ENCODE measurements at places on chromosomes 1 and 21. TPM values are rescaled to one million over a fixed set of nuclear protein-coding genes. Genes with fewer than 3 reads are reported as not detected.

The FAM167B gene
- total RNA-seq = 0.60 TPM

The CSF1 gene
- total RNA-seq = 15.4 TPM

The DCST1 gene
- 0.57 TPM for total RNA-seq

The INAVA gene
- total RNA-seq = 0.39 TPM

The LCE2A gene
- not detected for total RNA-seq

The ZYG11A gene
- 0.20 TPM for total RNA-seq

The SETD4 gene
- total RNA-seq = 16.5 TPM

- H3K27ac ChIP-seq = peak overlapping the region; percentile 94
- H3K36me3 ChIP-seq = peaks cover 2% of the 10 kb centered on the region
- no peak for DNase-seq
- H3K27me3 ChIP-seq = peaks cover 36% of the 10 kb centered on the region
Measured at GRCh38 chr1:46131712-46132528, 509 bp downstream of the PIK3R3 start.

GRCh38 chr1:54105736-54106269 is 47.0 kb downstream of the CDCP2 start:
- no peak for DNase-seq
- no peaks in the 10 kb centered on the region for H3K36me3 ChIP-seq
- no peaks in the 10 kb centered on the region for H3K27me3 ChIP-seq
- H3K27ac ChIP-seq = peak overlapping the region; percentile 56

DNA sequence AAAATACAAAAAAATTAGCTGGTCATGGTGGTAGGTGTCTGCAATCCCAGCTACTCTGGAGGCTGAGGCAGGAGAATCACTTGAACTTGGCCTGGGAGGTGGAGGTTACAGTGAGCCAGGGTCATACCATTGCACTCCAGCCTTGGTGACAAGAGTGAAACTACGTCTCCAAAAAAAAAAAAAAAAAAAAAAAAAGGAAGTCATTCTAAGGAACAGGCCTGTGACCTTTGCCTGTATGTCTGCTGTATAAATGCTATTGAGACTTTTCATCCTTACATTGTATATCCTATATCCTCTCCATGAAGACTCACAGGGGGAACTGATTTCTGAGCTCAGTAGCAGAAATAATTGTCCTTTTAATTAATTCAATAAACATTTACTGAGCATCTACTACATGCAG is 7.5 kb upstream of the CTPS1 start:
- H3K4me3 ChIP-seq = no peak overlapping the region
- H3K36me3 ChIP-seq = no peaks in the 10 kb centered on the region
- peaks cover 9% of the 10 kb centered on the region for H3K27me3 ChIP-seq
- no peak for DNase-seq

GRCh38 chr1:112285746-112286145 is 110.3 kb upstream of the CTTNBP2NL start:
- H3K27ac ChIP-seq = no peak overlapping the region
- peaks cover 67% of the 10 kb centered on the region for H3K27me3 ChIP-seq
- peaks cover 2% of the 10 kb centered on the region for H3K36me3 ChIP-seq
- no peak overlapping the region for H3K4me3 ChIP-seq

DNA sequence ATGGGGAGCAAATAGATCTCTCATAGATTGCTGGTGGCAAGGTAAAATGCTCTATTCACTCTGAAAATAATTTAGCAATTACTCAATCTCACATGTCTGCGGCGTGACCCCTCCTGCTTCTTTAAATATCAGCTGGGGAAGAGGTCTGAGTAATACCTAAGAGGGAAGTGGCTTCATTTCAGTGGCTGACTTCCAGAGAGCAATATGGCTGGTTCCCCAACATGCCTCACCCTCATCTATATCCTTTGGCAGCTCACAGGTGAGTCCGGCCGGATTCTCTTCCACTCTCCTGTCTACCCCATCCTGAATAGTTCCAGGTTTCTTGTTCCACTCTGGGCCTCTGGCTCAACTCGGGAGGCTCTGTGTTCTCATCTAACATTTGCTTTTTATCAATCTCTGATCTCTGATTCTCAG is at the start of gene SLAMF7:
TSS of gene SLAMF7 (plus strand) at position 150 of the 414 bp plus-strand sequence. CDS start at position 205, 55 bp downstream.
- peak within 1 kb of the TSS; percentile 9 for H3K27ac ChIP-seq
- no peak within 1 kb of the TSS for H3K4me3 ChIP-seq
- H3K36me3 ChIP-seq = peaks cover 6% of the 10 kb centered on the region
- DNase-seq = no peak

GRCh38 chr1:12014141-12014991 is 4.9 kb upstream of the MIIP start:
- DNase-seq = no peak
- peaks cover 9% of the 10 kb centered on the region for H3K4me1 ChIP-seq
- H3K27ac ChIP-seq = peak overlapping the region; percentile 88
- H3K4me3 ChIP-seq = peak overlapping the region; percentile 19
- no peaks in the 10 kb centered on the region for H3K27me3 ChIP-seq

GRCh38 chr1:188371295-188371806 is 1542.6 kb downstream of the PLA2G4A start:
- no peak for DNase-seq
- H3K36me3 ChIP-seq = no peaks in the 10 kb centered on the region
- no peak overlapping the region for H3K4me3 ChIP-seq
- H3K4me1 ChIP-seq = no peaks in the 10 kb centered on the region
- no peak overlapping the region for H3K27ac ChIP-seq

DNA sequence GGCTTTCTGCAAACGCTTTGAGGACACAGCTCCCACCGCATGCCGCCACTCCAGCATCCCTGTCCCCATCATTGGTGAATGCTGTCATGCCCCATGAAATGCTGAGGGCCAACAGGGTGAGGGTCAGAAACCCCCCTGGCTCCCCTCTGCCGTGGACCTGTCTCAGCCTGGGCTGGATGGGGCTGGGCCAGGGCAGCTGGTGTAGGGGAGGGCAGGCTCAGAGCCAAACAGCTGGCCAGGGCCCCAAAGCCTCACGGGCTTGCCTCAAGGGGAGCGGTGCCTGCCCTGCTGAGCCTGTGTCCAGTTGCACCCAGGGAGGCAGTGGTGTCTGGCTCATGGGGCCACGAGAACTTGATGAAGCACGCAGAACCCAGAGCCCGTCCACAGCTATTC is 49.7 kb downstream of the S100B start:
- H3K27ac ChIP-seq = peak overlapping the region; percentile 99
- H3K27me3 ChIP-seq = no peaks in the 10 kb centered on the region
- H3K36me3 ChIP-seq = peaks cover 3% of the 10 kb centered on the region
- H3K4me1 ChIP-seq = peaks cover 42% of the 10 kb centered on the region
- DNase-seq = no peak

DNA sequence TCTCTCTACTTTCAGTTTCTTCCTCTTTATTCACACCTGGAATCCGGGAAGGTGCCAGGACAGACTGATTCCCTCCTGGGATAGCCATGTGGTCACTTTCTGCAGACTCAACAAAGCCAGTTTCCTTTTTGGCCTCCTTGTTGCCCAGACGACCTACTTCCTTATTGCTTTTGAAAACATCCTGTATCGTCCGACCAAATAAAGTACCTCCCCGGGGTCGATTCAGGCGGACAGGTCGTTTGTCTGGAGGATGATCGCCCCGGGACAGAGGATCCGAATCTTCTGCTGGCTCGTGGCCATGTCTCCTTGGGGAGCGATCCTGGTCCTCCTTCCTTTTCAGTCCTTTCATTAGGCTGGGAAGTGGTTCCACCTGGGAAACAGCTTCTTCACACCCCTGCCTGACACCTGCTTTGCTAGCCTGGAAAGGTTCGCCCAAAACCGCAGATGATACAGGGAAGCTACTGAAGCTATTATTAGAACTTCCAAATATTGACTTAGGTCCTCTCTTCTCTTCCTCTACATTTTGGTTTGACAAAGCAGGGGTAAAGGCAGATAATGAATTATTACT is 1.2 kb downstream of the MCM3AP start:
- H3K4me3 ChIP-seq = peak overlapping the region; percentile 77
- H3K27me3 ChIP-seq = no peaks in the 10 kb centered on the region
- peak overlapping the region; percentile 86 for H3K27ac ChIP-seq
- DNase-seq = no peak
- H3K36me3 ChIP-seq = peaks cover 5% of the 10 kb centered on the region

- no peaks in the 10 kb centered on the region for H3K27me3 ChIP-seq
- peaks cover 1% of the 10 kb centered on the region for H3K4me1 ChIP-seq
- DNase-seq = no peak
- no peak overlapping the region for H3K4me3 ChIP-seq
- H3K36me3 ChIP-seq = no peaks in the 10 kb centered on the region
- no peak overlapping the region for H3K27ac ChIP-seq
Measured at GRCh38 chr21:45990049-45990711, 8.6 kb downstream of the COL6A1 start.

DNA sequence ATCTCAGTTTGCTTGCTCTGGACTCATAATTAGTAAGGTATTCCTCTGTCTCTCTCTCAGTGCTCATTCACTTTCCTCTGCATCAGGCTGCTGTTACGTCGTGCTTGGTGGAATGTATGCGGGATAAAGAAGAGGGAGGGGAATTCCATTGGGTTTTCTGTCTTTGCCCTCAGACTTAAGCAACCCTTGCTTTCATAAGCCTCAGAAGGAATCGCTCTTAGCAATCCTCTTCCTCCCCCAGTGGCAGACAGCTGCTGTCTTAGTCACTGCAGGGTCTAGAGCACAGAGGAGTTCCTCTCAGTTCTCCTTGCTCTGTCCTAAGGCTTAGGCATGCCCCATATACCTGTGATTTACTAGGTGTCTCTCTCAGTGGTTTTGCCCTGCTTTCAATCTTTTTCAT is 19.1 kb upstream of the NTMT2 start:
- H3K4me1 ChIP-seq = no peaks in the 10 kb centered on the region
- no peaks in the 10 kb centered on the region for H3K36me3 ChIP-seq
- peaks cover 8% of the 10 kb centered on the region for H3K27me3 ChIP-seq
- DNase-seq = no peak

GRCh38 chr1:27451343-27451742 is 38.6 kb downstream of the WASF2 start:
- DNase-seq = no peak
- no peaks in the 10 kb centered on the region for H3K27me3 ChIP-seq
- no peaks in the 10 kb centered on the region for H3K36me3 ChIP-seq
- H3K27ac ChIP-seq = peak overlapping the region; percentile 62
- H3K4me3 ChIP-seq = no peak overlapping the region
- H3K4me1 ChIP-seq = peaks cover 42% of the 10 kb centered on the region

- H3K4me1 ChIP-seq = no peaks in the 10 kb centered on the region
- H3K27me3 ChIP-seq = no peaks in the 10 kb centered on the region
- DNase-seq = no peak
- H3K36me3 ChIP-seq = no peaks in the 10 kb centered on the region
Measured at GRCh38 chr1:177897998-177898654, 71.7 kb downstream of the SEC16B start.

GRCh38 chr1:104878203-104878909 is 1128.7 kb downstream of the AMY1C start:
- no peak overlapping the region for H3K27ac ChIP-seq
- H3K4me1 ChIP-seq = no peaks in the 10 kb centered on the region
- no peak for DNase-seq
- H3K4me3 ChIP-seq = no peak overlapping the region
- no peaks in the 10 kb centered on the region for H3K36me3 ChIP-seq

DNA sequence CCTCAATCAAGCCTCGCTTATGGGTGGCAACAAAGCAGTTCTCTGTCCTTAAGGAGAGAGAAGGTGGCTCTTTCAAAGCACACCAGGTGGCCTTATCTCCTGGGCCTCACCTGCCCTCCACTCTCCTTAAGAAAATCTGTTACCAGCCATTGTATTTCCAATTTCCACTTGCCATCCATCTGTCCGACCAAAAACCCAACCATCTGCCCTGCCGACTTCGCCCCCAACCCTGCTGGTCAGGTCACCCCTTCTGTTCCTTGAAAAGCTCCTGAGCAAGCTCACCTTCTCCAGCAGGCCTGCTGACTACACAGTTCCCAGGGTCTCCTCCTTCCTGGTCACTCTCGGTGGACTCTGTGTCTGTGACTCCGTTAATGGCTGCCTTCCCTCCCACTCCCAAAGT is 619 bp upstream of the IGFN1 start:
- DNase-seq = no peak
- H3K4me3 ChIP-seq = peak overlapping the region; percentile 61
- no peak overlapping the region for H3K27ac ChIP-seq
- peaks cover 5% of the 10 kb centered on the region for H3K4me1 ChIP-seq
- peaks cover 42% of the 10 kb centered on the region for H3K27me3 ChIP-seq
- H3K36me3 ChIP-seq = peaks cover 5% of the 10 kb centered on the region

DNA sequence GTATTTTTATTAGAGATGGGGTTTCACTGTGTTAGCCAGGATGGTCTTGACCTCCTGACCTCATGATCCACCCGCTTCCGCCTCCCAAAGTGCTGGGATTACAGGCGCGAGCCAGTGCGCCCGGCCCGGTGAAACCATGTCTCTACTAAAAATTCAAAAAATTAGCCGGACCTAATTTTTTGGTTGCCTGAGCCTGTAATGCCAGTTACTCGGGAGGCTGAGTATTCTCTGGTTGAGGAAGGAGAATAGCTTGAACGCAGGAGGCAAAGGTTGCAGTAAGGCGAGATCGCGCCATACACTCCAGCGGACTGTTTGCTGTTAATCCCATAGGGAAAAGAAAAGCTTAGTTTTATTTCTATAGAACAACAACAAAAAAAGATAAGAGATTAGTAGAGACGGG is 29.9 kb upstream of the HJV start:
- no peaks in the 10 kb centered on the region for H3K36me3 ChIP-seq
- peaks cover 14% of the 10 kb centered on the region for H3K4me1 ChIP-seq
- no peaks in the 10 kb centered on the region for H3K27me3 ChIP-seq
- peak overlapping the region; percentile 97 for H3K27ac ChIP-seq
- H3K4me3 ChIP-seq = peak overlapping the region; percentile 87

- H3K27ac ChIP-seq = no peak overlapping the region
- H3K4me3 ChIP-seq = no peak overlapping the region
- peaks cover 2% of the 10 kb centered on the region for H3K36me3 ChIP-seq
- H3K27me3 ChIP-seq = no peaks in the 10 kb centered on the region
- no peak for DNase-seq
- peaks cover 31% of the 10 kb centered on the region for H3K4me1 ChIP-seq
Measured at GRCh38 chr1:67143966-67144365, 9.2 kb upstream of the C1orf141 start.

DNA sequence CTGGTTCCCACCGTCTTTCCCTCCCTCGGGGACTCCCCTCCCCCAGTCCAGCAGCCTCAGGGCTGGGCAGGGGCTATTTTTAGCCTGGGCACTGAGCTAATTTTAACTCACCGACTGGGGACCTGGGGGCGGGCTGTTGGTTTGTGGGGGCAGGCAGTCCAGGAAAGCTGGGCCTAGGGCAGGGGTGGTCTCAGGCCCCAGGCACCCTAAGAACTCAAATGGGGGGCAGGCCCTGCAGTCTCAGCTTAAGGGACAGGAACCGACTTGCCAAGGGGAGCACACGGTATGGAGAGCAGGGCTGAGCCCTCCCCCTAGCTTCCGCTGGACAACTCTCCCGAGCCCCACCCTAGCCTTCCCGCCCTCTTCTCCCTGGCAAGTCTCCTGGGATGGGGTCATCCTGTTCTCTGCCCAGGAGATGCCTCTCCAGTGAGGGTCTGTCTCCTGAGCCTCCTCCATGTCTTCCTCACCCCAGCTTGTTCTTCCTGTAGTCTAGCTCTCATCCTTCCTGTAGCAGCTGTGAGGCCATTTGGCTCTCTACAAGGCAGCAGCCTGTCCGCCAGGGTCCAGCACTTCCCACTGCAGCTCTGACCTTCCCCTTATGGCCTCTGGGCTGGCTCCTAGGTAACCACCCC is 10.1 kb downstream of the MEF2D start:
- peaks cover 83% of the 10 kb centered on the region for H3K4me1 ChIP-seq
- peak overlapping the region; percentile 84 for H3K4me3 ChIP-seq
- H3K36me3 ChIP-seq = peaks cover 2% of the 10 kb centered on the region
- H3K27ac ChIP-seq = peak overlapping the region; percentile 97

Data from T-helper 17 cell (primary cell).